ENCODE measurements at places on chromosomes 3 and 15.

- DNase-seq: peak; percentile 9
These were observed 11.8 kb upstream of the P2RY1 start for GRCh38 chr3:152823173-152823572.

DNA sequence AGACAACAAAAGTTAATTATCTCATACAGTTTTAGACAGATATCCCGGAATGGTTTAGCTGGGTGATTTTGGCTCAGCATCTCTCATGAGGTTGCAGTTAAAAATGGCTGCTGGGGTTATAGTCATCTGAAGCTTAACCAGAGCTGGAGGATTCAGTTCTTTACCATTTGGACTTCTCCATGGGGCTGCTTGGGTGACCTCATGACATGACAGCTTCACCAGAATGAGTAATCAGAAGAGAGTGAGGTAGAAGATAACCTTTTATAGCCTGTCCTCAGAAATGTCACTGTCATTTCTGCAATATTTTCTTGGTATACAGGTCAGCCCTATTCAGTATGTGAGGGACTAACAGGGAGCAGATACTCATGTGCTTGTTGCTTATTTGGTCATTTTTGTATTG lies 30.9 kb downstream of the TFG start:
- DNase-seq: no peak

- DNase-seq: no peak
These were observed 215.4 kb downstream of the UACA start for GRCh38 chr15:70547846-70548487.

DNA sequence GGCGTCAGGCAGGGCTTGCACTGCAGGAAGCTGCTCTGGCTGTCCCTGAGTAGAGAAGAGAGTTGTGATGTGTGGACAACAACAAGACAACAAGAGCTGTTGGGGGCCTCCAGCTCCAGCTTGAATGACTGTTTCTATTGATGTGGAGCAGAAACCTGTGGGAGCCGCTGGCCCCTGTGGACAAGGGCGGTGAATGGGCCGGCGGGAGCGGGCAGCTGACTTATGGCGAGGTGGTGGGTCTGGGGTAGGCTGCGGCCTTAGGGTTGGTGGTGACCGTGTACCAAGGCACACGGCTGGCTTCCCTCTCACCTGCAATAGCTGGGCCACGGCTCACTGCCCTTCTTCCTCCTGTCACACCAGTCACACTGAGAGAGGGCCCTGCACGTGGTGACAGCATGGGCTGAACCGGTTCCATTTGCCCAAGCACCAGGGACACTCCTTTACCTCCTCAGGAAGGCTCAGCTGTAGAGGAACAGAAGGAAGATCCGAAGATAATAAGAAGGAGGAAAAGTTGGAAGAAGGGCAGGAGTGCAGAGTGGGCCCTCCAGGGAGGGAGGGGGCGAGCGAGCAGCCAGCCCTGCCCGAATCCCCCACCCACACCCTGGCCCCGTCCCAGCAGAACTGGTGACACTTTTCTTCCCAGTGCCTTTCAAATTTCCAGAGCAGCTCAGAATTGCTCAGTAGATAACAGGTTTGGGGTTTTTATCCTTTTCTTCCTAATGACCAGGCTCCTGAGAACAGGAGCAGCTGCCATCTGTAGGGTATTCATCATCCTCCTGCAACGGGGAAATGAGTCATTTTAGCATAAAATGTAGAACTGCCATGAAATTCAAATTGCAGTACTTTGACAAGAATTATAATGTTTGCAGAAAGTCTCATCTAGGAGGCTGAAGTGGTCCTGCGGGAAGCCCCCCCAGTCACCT lies 136.9 kb downstream of the TJP1 start:
- peak; percentile 64 for DNase-seq

GRCh38 chr3:72067721-72068120 lies 282.8 kb upstream of the PROK2 start:
- DNase-seq: no peak

GRCh38 chr3:186669378-186670084 lies 3.7 kb downstream of the HRG start:
- peak; percentile 4 for DNase-seq

GRCh38 chr3:10557781-10558373 lies 52.5 kb upstream of the ATP2B2 start:
- peak; percentile 21 for DNase-seq

GRCh38 chr3:46372492-46373359 lies 2.0 kb downstream of the CCR5 start:
- peak; percentile 35 for DNase-seq

GRCh38 chr15:41870689-41871081 lies 23.2 kb downstream of the SPTBN5 start:
- peak; percentile 79 for DNase-seq

- peak; percentile 90 for DNase-seq
These were observed 20.7 kb upstream of the FEM1B start for GRCh38 chr15:68256675-68257450.

GRCh38 chr3:37591116-37591781 lies 270.4 kb upstream of the CTDSPL start:
- no peak for DNase-seq

- DNase-seq: no peak
These were observed 5.4 kb upstream of the TNFSF10 start for GRCh38 chr3:172528677-172529076.

DNA sequence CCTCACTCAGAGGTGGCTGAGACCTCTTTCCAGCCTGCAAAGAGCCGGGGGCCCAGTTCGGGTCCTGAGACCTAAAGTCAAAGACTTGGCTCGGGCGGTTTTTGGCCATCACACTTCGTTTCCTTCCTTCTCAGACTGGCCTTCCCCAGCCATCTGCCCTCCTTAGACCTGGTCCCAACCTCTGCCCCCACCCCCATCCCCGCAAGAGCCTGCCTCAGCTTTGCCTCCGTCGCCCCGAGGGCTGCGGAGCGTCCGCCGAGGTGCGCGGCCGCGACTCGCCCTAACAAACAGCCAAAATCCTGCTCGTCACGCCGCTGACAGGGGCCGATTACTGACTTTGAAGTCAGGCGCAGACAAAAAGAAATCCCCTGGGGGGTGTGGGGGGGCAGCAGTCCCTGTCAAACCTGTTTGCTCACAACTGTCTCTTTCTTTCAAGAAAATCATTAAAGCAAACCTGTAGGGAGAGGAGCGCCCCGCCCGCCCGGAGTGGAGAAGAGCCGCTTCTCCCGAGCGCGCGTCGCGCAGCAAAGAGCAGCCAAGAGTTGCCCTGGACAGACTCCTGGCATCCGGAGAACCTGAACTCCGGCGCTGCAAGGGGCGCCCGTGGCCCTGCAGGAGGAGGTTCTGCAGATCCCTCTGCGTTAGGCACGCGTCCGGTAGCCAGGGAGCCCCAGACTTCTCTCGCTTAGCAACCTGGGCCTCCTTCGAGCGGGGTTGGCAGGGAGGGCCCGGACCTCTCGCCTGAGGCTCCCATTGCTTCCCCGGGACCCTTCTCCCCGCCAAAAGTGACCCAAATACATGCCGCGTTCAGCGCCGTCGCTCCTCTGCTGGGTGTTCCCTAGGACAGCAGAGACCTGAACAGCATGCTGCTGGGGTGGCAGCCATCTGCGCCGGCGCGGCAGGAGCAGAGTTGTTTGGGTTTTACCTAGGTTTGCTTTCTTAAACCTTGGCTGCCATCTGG lies 4.5 kb downstream of the SOX14 start:
- DNase-seq: no peak

Data from amniotic epithelial cell (primary cell).